ENCODE measurements at places on chromosomes 2 and 18.
A peak's percentile ranks its signal among the peaks of the same experiment; 100 is the strongest.

- peaks cover 3% of the 10 kb centered on the region for H3K27me3 ChIP-seq
- H3K4me1 ChIP-seq = no peaks in the 10 kb centered on the region
- H3K4me3 ChIP-seq = no peak overlapping the region
- no peaks in the 10 kb centered on the region for H3K36me3 ChIP-seq
- H3K27ac ChIP-seq = no peak overlapping the region
Observed at GRCh38 chr18:73859837-73860397, 287.7 kb downstream of the FBXO15 start.

- DNase-seq = no peak
- H3K4me1 ChIP-seq = peaks cover under 1% of the 10 kb centered on the region
- H3K4me3 ChIP-seq = no peak overlapping the region
- H3K36me3 ChIP-seq = no peaks in the 10 kb centered on the region
- no peak overlapping the region for H3K27ac ChIP-seq
Observed at GRCh38 chr2:70480468-70480867, 73.2 kb downstream of the TGFA start.

DNA sequence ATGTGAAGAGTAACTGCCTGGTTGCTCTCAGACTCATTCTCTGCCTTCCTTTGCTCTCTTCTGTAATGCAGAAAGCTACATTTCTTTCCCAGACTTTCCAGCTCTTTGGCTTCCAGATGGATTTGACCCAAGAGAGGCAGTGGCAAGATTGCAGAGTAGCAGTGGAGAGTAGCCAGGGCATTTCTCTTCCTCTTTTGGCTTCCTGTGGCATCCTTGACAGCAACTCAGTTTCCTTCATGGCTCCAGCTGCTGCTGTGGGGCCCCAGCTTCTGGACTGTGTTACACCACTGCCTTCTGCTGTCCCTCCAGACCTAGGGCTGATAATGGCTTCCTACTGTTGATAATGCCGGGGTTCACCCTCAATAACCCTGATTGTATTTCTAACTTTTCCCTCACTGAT lies 469.4 kb upstream of the SPRED2 start:
- H3K27ac ChIP-seq = no peak overlapping the region
- no peak for DNase-seq
- H3K4me1 ChIP-seq = no peaks in the 10 kb centered on the region
- H3K27me3 ChIP-seq = no peaks in the 10 kb centered on the region
- H3K36me3 ChIP-seq = no peaks in the 10 kb centered on the region

GRCh38 chr2:95215018-95215612 lies 7.8 kb downstream of the ZNF892 start:
- H3K27ac ChIP-seq = no peak overlapping the region
- H3K4me3 ChIP-seq = no peak overlapping the region
- no peaks in the 10 kb centered on the region for H3K27me3 ChIP-seq

GRCh38 chr2:27306573-27307286 lies 1.5 kb downstream of the UCN start:
- no peak overlapping the region for H3K27ac ChIP-seq
- H3K4me3 ChIP-seq = peak overlapping the region; percentile 61
- H3K36me3 ChIP-seq = no peaks in the 10 kb centered on the region
- peaks cover 30% of the 10 kb centered on the region for H3K27me3 ChIP-seq
- DNase-seq = peak; percentile 19

GRCh38 chr2:182265718-182266117 lies 161.1 kb downstream of the PDE1A start:
- H3K27me3 ChIP-seq = no peaks in the 10 kb centered on the region
- no peak overlapping the region for H3K27ac ChIP-seq
- no peak for DNase-seq
- H3K4me1 ChIP-seq = no peaks in the 10 kb centered on the region
- no peaks in the 10 kb centered on the region for H3K36me3 ChIP-seq
- no peak overlapping the region for H3K4me3 ChIP-seq

- peak overlapping the region; percentile 88 for H3K27ac ChIP-seq
- no peaks in the 10 kb centered on the region for H3K27me3 ChIP-seq
- H3K4me1 ChIP-seq = peaks cover 15% of the 10 kb centered on the region
- no peak overlapping the region for H3K4me3 ChIP-seq
- no peaks in the 10 kb centered on the region for H3K36me3 ChIP-seq
Observed at GRCh38 chr2:127829845-127830246, 18.9 kb upstream of the WDR33 start.

- H3K27ac ChIP-seq = no peak overlapping the region
- DNase-seq = no peak
Observed at GRCh38 chr2:235271936-235272335, 221.9 kb upstream of the AGAP1 start.

GRCh38 chr2:17520761-17521160 lies 2.5 kb upstream of the RAD51AP2 start:
- H3K27me3 ChIP-seq = no peaks in the 10 kb centered on the region
- no peak overlapping the region for H3K4me3 ChIP-seq
- DNase-seq = no peak
- no peaks in the 10 kb centered on the region for H3K36me3 ChIP-seq
- H3K4me1 ChIP-seq = no peaks in the 10 kb centered on the region
- H3K27ac ChIP-seq = no peak overlapping the region

DNA sequence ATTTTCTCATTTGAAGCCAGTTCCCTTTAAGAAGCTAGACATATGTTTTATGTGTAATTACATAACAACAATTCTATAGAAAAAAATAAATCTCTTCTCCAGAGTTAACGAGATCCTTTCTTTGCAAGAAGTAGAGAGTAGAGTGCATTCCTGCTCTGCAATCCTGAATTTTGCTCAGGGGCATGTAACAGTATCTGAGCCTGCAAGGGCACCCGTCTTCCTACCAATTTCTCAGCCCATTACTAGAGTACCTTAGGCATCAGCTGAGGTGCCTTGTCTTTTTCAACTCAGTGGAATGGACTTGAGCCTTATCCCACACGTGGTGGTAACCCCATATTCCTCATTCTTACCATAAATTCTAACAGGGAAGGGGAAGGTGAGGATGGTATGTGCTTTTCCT lies 205.9 kb downstream of the IKZF2 start:
- H3K27me3 ChIP-seq = no peaks in the 10 kb centered on the region
- no peaks in the 10 kb centered on the region for H3K36me3 ChIP-seq
- no peaks in the 10 kb centered on the region for H3K4me1 ChIP-seq
- H3K27ac ChIP-seq = no peak overlapping the region

All from effector memory CD8-positive, alpha-beta T cell (primary cell).